ENCODE measurements at places on chromosomes 4 and X.

- no peak for DNase-seq
These were observed 97.9 kb upstream of the EOLA2 start for GRCh38 chrX:150036181-150036580.

- DNase-seq = no peak
These were observed 91.9 kb upstream of the SH3RF1 start for GRCh38 chr4:169362607-169363006.

GRCh38 chr4:40875507-40876150 lies 125.9 kb downstream of the NSUN7 start:
- DNase-seq = no peak

DNA sequence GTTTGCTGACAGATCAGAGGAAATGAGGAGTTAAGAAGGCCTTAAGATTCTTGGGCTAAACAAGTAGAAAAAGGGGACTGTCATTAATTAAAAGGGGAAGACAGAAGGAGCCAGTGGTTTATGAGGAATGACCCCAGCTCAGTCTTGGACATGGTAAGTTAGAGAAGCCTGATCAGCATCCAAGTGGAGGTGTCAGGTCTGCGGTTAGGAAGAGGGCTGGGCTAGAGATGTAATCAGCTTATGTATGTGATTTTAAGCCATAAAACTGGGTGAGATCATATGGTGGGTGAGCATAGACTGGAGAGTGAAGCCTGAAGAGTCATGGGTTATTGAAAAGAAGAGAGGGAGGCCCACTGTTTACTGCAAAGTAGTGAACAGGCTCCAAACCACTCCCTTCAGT lies 246.1 kb downstream of the NR3C2 start:
- DNase-seq = no peak

GRCh38 chr4:55069248-55069647 lies 56.1 kb downstream of the KDR start:
- DNase-seq = no peak

GRCh38 chr4:76558396-76559235 lies 123.6 kb downstream of the SHROOM3 start:
- DNase-seq = no peak

GRCh38 chr4:96037705-96038104 lies 197.8 kb downstream of the PDHA2 start:
- no peak for DNase-seq

DNA sequence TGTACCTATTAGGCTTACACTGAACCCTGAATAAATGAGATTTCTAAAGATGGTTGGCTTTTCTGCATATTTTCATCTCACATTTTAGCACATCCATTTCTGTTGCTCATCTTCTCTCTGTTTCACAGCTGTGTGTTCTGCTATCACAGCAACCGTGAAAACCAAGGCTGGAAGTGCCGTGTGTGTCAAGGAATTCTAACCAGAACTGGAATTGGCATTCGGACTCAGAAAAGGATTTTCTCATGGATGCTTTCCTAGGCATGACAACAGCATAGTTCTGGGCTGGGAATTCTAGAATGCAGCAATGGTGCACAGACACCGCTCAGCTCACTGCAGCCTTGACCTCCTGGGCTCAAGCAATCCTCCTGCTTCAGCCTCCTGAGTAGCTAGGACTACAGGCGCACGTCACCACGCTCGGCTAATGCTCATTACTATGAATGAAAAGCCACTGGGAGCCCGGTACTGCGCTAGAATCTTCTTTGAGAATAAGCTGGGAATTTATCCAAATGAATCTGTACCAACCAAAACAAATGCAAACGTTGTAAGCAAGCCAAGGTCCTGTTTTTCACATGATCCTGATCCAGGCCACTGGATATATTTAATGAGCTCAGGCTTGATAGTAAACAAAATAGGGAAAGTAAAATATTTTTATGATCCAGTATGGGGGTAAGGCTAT lies 105.2 kb downstream of the RBM47 start:
- no peak for DNase-seq

GRCh38 chrX:47958761-47959342 lies 44.9 kb downstream of the ZNF182 start:
- DNase-seq = no peak
